ENCODE measurements at places on chromosomes 2 and 18.

- no peak overlapping the region for H3K4me3 ChIP-seq
- no peaks in the 10 kb centered on the region for H3K4me1 ChIP-seq
- no peaks in the 10 kb centered on the region for H3K36me3 ChIP-seq
- H3K27me3 ChIP-seq = no peaks in the 10 kb centered on the region
Measured at GRCh38 chr2:66604976-66605375, 170.1 kb downstream of the MEIS1 start.

GRCh38 chr2:174554529-174555150, 43.0 kb downstream of the WIPF1 start:
- no peak for DNase-seq
- H3K27me3 ChIP-seq = no peaks in the 10 kb centered on the region
- no peaks in the 10 kb centered on the region for H3K36me3 ChIP-seq

DNA sequence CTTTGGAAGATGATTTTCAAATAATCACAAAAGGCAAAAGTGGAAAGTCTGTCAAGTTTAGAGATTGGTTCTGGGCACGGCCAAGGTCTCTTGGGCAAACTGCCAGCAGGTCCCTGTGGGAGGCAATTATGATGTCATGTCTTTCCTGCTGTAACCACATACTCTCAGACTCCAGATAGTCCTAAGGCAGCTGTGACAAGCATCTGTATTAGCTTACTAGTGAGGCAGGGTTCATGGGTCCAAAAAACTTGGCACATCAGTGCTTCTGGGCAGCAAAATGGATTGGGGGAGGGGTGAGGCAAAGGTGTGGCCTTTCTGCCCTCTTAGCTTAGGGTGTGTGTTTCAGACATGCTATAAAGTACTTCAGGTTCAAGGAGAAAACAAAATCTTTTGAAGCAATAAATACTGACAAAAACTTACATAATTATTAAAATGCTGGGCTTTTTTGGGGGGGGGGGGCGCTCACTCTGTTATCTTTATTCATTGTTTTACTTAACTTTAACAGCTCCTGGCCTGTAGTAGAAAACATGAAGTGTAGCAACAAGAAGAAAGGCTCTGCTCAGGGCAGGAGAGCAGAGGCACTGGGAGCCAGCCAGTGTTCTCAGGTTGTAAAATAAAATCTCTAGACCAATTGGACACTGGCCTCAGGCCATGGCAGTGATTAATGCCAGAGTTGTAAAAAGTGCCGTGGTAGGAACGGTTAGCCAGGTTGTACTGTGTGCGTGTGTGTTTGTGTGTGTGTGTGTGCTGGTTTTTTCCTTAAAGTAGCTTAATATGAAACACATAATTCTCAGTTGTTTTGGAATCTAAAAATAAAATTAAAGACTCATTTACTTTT, 14.3 kb upstream of the TANC1 start:
- no peak overlapping the region for H3K4me3 ChIP-seq
- no peak for DNase-seq
- H3K4me1 ChIP-seq = peaks cover 16% of the 10 kb centered on the region
- H3K27me3 ChIP-seq = no peaks in the 10 kb centered on the region

- no peak for DNase-seq
- H3K4me1 ChIP-seq = peaks cover 14% of the 10 kb centered on the region
- no peaks in the 10 kb centered on the region for H3K36me3 ChIP-seq
- H3K4me3 ChIP-seq = no peak overlapping the region
- H3K27me3 ChIP-seq = peaks cover 15% of the 10 kb centered on the region
Measured at GRCh38 chr2:237483018-237483731, 3.9 kb upstream of the MLPH start.

GRCh38 chr2:7845332-7845731, 836.5 kb upstream of the ID2 start:
- H3K4me3 ChIP-seq = no peak overlapping the region
- no peaks in the 10 kb centered on the region for H3K27me3 ChIP-seq
- no peak overlapping the region for H3K27ac ChIP-seq
- no peaks in the 10 kb centered on the region for H3K4me1 ChIP-seq
- H3K36me3 ChIP-seq = no peaks in the 10 kb centered on the region
- no peak for DNase-seq

- no peaks in the 10 kb centered on the region for H3K27me3 ChIP-seq
- DNase-seq = peak; percentile 12
- H3K27ac ChIP-seq = no peak overlapping the region
- H3K4me1 ChIP-seq = no peaks in the 10 kb centered on the region
- no peak overlapping the region for H3K4me3 ChIP-seq
Measured at GRCh38 chr2:873027-873426, 77.6 kb upstream of the SNTG2 start.

DNA sequence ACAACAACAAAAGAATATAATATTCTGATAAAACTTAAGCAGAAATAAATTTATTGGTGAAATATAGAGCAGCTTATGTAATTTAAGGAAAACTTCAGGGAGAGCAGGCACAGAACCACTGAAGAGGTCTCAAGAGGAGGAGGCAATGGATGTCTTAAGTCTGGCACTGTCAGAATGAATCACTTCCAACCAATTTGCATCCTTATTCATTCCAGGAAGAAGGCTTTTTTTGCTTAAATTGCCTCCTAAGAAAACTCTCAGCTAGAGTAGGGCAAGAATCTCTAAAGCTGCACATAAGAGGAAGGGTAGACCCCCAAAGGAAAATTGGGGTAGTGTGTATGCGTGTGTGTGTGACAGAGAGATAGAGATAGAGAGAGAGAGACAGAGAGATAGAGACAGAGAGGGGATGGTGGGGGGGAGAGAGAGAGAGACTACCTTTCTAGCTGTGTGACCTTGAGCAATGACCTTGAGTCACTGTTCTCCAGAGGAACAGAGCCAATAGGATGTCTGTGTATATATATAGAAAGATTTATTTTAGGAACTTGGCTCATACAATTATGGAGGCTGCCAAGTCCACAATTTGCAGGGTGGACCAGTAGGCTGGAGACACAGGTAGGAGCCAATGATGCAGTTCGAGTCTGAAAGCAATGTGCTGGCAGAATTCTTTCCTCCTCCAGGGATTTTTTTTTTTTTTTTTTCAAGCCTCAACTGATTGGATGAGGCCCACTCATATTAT, 96.4 kb upstream of the LINC00305 start:
- H3K27ac ChIP-seq = no peak overlapping the region
- DNase-seq = no peak
- H3K4me3 ChIP-seq = no peak overlapping the region
- no peaks in the 10 kb centered on the region for H3K27me3 ChIP-seq

DNA sequence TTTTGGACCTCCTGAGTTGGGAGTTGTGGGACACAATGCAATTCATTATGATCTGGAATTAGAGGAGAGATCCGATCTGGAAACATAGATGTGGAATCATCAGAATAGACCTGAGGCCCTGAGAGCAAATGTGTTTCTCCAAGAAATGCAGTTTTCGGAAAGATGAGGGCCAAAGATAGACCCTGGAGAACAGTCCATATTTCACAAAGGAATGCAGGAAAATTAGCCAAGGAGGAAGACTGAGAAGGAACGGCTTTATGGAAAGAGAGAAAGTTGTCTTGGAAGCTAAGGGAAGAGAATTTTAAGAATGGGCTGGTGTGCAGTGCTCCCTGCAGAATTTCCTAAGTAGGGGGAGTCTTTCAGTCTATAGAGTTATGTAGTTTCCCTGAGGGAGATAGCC, 11.1 kb upstream of the ZNF532 start:
- H3K27ac ChIP-seq = peak overlapping the region; percentile 13
- no peaks in the 10 kb centered on the region for H3K27me3 ChIP-seq
- no peak for DNase-seq
- H3K4me3 ChIP-seq = no peak overlapping the region
- H3K4me1 ChIP-seq = no peaks in the 10 kb centered on the region
- H3K36me3 ChIP-seq = no peaks in the 10 kb centered on the region

DNA sequence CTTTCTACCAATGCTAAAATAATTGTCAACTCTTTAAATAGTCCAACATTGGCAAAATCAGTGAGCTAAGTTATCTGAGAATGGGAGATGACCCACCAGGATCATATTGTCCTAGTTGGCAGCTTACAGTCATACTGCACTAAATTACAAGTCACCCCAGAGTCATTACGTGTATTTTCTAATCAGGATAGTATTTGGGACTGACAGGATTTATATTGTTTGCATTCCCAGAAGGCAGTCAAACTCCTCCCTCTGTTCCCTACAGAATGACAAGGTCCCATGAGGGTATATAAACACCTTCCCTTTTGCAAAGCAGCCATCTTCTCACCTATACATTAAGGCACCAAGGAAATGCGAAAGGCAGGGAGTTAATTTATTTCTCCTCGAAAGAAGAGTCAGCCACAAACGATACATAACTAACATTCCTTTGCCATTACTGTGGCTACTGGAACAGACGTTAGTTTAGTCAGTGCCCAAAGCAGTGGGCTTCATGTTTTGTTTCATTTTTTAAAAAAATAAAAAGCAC, 125.3 kb downstream of the ANTXR1 start:
- no peak overlapping the region for H3K4me3 ChIP-seq
- H3K4me1 ChIP-seq = peaks cover 40% of the 10 kb centered on the region
- DNase-seq = no peak
- no peaks in the 10 kb centered on the region for H3K27me3 ChIP-seq
- H3K27ac ChIP-seq = peak overlapping the region; percentile 80

GRCh38 chr18:58217052-58217451, 173.0 kb downstream of the NEDD4L start:
- H3K27ac ChIP-seq = no peak overlapping the region
- DNase-seq = no peak
- no peaks in the 10 kb centered on the region for H3K4me1 ChIP-seq
- H3K36me3 ChIP-seq = no peaks in the 10 kb centered on the region
- H3K27me3 ChIP-seq = no peaks in the 10 kb centered on the region
- no peak overlapping the region for H3K4me3 ChIP-seq

- no peak overlapping the region for H3K27ac ChIP-seq
- no peak overlapping the region for H3K4me3 ChIP-seq
- H3K27me3 ChIP-seq = no peaks in the 10 kb centered on the region
Measured at GRCh38 chr2:16291226-16291625, 350.9 kb downstream of the MYCN start.

- H3K36me3 ChIP-seq = no peaks in the 10 kb centered on the region
- H3K27me3 ChIP-seq = no peaks in the 10 kb centered on the region
- no peaks in the 10 kb centered on the region for H3K4me1 ChIP-seq
- no peak overlapping the region for H3K4me3 ChIP-seq
Measured at GRCh38 chr2:200695191-200695590, 109.4 kb downstream of the AOX1 start.

- no peak overlapping the region for H3K27ac ChIP-seq
- no peak overlapping the region for H3K4me3 ChIP-seq
- H3K4me1 ChIP-seq = no peaks in the 10 kb centered on the region
- no peaks in the 10 kb centered on the region for H3K36me3 ChIP-seq
Measured at GRCh38 chr2:53654396-53654795, 113.2 kb upstream of the CHAC2 start.

DNA sequence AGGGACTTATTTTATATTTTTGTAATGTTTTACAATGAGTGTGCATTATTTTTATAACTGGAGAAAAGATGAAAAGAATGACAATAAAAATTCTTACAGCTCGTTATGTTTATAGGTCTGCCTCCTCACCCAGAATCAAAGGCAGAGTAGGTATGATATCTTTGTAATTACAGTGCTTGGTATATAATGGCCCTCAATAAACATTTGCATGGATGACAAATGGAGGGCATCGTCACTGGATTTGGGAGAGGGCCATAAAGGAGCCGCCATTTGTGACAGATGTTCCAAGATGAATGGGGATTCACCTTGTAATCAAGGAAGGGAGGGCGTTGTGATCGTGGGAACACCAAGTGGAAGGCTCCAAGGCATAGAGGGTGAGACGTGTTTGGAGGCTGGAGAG, 22.6 kb upstream of the GIGYF2 start:
- H3K4me3 ChIP-seq = no peak overlapping the region
- no peaks in the 10 kb centered on the region for H3K27me3 ChIP-seq
- no peak for DNase-seq
- H3K27ac ChIP-seq = no peak overlapping the region
- peaks cover 3% of the 10 kb centered on the region for H3K4me1 ChIP-seq

- peak overlapping the region; percentile 3 for H3K27ac ChIP-seq
- H3K4me3 ChIP-seq = no peak overlapping the region
- H3K27me3 ChIP-seq = no peaks in the 10 kb centered on the region
- no peaks in the 10 kb centered on the region for H3K36me3 ChIP-seq
- no peak for DNase-seq
- peaks cover 3% of the 10 kb centered on the region for H3K4me1 ChIP-seq
Measured at GRCh38 chr2:203626952-203627681, 79.3 kb upstream of the CD28 start.

- no peaks in the 10 kb centered on the region for H3K27me3 ChIP-seq
- H3K36me3 ChIP-seq = no peaks in the 10 kb centered on the region
- H3K4me1 ChIP-seq = peaks cover 30% of the 10 kb centered on the region
- peak overlapping the region; percentile 71 for H3K4me3 ChIP-seq
Measured at GRCh38 chr2:42792087-42792582, 248 bp downstream of the HAAO start.

- H3K4me1 ChIP-seq = no peaks in the 10 kb centered on the region
- DNase-seq = no peak
- no peak overlapping the region for H3K4me3 ChIP-seq
- no peaks in the 10 kb centered on the region for H3K27me3 ChIP-seq
- H3K27ac ChIP-seq = no peak overlapping the region
Measured at GRCh38 chr2:239143858-239144712, 256.7 kb downstream of the HDAC4 start.

- no peak overlapping the region for H3K27ac ChIP-seq
- H3K4me1 ChIP-seq = no peaks in the 10 kb centered on the region
Measured at GRCh38 chr2:95354469-95354901, 48.0 kb upstream of the FAHD2A start.

GRCh38 chr2:25062511-25062917, 20.6 kb downstream of the EFR3B start:
- no peak overlapping the region for H3K27ac ChIP-seq
- H3K27me3 ChIP-seq = no peaks in the 10 kb centered on the region

DNA sequence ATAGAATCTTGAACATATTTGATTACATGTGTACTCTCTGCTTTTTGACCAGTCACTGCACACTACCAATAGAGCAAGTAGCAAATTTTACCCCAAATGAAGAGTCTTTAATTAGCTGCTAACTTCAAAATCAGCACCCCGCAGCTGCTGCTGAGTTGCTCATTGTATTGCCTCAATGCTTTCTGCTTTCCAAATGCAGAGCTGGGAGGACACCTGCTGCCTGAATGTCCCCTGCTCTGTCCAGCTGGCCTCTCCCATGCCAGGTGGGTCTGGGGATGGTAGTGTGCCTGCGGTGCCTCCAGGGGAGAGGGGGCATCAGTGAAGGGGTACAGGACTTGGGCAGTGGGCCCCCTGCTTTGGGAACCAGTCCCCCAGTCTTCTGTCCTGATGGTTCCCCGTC, 184.8 kb downstream of the PRKCE start:
- H3K4me1 ChIP-seq = peaks cover 7% of the 10 kb centered on the region
- H3K27ac ChIP-seq = no peak overlapping the region
- H3K27me3 ChIP-seq = no peaks in the 10 kb centered on the region
- no peak for DNase-seq
- H3K4me3 ChIP-seq = no peak overlapping the region

GRCh38 chr2:240604939-240605716, 18.6 kb downstream of the CAPN10 start:
- H3K36me3 ChIP-seq = no peaks in the 10 kb centered on the region
- no peak overlapping the region for H3K4me3 ChIP-seq
- H3K27ac ChIP-seq = no peak overlapping the region
- peak; percentile 60 for DNase-seq
- no peaks in the 10 kb centered on the region for H3K4me1 ChIP-seq

GRCh38 chr2:138107288-138107687, 143.0 kb downstream of the HNMT start:
- DNase-seq = no peak
- no peaks in the 10 kb centered on the region for H3K36me3 ChIP-seq
- H3K4me3 ChIP-seq = no peak overlapping the region
- no peaks in the 10 kb centered on the region for H3K27me3 ChIP-seq
- no peaks in the 10 kb centered on the region for H3K4me1 ChIP-seq

GRCh38 chr2:45014016-45014702, 4.9 kb upstream of the SIX2 start:
- peak overlapping the region; percentile 85 for H3K27ac ChIP-seq
- peak; percentile 85 for DNase-seq

All from ascending aorta (tissue), 2 donors.